ENCODE measurements at places on chromosomes 6 and 20.

DNA sequence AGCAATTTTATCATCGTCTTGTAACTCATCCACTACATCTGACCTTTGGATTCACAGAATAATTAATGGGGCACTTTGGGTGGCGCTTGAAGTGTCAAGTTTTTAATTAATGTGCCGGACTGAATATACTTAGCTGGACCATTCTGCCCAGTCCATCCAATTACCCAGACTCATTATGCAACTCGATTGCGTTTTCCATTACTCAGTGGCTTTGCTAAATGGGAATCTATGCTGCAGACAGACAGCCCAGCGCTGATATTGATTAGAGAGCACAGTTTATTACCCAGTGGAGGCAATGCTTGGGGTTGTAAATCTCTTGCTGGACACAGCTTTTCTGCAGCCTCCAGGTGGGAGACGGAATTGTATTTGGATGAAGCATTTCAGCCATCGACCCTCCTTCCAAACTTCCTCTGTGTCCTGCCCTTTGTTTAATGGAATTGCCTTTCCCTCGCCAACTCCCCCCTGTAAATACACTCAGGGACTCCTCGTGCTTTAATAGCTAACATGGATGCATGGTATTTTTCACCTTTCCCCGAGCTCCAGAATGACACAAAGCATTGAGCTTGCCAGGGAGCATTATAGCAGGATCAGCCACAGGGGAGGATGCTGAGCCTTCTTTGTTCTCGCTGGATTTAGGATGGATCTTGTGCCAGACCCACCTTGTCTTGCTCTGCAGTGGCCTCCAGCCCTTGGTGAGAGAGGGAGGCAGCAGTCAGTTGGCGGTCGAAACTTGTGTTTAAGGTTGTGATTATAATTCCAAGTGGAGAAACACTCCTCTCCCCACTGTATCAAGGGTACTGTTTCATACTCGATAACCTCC is 59.7 kb downstream of the EDN3 start:
- no peak for DNase-seq

DNA sequence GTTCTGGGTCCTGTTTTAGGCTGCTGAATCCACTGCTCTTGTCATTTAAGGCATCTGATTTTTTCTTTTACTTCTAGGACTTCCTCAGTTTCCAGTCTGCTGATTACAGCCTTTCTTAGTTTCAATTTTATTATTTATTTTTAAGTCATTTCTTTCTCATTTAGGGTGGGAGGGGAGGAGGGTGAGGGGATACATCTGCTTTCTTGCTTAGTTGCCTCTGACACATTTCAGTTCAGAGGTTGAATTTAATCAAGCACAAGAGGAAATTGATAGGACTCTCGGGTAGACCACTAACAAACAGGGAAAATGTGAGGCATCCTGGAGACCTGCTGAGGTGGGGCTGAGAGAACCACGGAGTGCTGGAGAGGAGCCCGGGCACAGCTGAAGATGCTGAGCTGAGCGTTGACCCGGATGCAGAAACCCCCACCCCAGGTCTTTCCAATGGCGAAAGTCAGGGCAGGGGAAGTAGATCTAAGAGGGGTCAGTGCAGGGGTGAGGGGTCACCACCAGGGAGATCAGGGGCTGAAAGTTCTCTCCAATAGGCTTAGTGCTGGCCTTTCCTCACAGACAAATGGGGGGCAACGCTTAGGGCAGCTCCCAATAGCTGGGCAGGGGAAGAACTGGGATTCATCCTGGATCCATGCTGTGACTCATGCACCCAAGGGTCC is 7.6 kb upstream of the TREML2 start:
- no peak for DNase-seq

DNA sequence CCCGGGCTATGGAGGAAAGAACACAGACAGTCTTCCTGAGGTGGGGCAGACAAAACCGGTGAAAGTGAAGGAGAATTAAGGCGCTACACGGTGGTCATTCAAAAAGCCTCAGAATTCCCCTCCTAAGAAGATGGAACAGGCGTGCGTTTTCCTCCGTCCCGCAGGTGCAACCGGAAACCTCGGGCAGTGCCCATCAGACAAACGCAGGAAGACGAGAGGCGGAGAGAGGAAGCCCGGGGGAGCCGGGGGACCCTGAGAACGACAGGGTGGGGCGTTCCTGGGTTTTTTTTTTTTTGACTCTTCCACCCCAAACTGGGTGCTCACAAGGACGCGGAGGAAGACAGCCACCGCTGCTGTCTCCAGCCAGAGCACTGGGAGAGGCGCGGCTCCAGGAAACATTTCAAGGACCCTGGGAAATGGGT is 25.4 kb downstream of the TTLL2 start:
- DNase-seq: no peak

DNA sequence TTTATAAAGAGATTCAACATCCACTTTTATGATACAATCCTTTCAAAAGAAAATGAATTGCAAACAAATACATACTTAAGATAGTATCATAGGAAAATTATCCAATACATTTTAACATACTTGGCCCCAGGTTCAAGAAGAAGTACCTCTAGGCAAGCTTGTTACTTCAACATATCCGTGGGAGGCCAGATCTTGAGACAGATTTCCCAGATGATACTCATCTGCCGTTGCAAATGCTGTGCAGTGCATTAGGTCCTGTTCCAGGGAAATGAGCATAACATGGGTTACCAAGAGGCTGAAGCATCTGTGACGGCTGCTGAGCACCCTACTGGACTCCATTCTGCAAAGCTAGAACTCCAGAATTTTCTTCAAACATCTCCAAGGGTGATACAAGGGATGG is 15.6 kb downstream of the RMND1 start:
- DNase-seq: no peak

GRCh38 chr20:41183391-41183790 is 46.0 kb downstream of the PLCG1 start:
- DNase-seq: no peak

DNA sequence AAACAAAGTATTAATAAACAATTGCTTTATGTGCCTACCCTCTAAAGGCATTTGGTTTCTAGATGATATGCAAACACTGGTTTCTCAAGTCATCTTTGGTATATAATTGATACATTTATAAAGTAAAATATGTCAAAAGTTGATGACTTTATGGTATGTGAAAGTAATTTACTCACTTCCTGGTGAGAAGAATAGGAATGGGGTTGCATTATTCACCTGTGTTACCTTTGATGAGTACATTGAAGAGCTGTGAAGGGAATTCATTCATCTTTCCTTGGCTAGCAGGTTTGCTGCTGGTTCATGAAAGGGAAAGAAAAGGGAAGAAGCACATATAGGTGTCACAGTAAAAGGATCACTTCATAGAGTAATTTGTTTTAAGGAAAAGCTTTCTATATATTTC is 20.4 kb downstream of the RNF217 start:
- no peak for DNase-seq

DNA sequence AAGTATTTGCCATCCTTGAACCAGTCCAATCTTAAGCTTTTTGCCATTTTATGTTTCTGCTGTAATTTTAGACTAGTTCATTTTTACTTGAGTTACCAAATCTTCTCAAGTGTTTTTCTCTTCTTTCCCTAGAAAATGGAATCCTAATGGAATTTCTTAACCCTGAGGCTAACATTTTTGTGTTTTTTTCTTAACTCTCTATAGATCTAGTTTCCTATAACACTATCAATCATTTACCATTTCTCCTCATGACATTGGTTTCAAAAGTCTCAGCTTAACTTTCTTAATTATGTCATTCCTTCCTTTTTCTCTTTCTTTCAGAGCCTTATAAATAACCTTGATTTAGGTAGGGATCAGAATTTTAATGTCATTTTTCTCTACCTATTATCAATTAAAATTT is 54.8 kb downstream of the SENP6 start:
- no peak for DNase-seq

DNA sequence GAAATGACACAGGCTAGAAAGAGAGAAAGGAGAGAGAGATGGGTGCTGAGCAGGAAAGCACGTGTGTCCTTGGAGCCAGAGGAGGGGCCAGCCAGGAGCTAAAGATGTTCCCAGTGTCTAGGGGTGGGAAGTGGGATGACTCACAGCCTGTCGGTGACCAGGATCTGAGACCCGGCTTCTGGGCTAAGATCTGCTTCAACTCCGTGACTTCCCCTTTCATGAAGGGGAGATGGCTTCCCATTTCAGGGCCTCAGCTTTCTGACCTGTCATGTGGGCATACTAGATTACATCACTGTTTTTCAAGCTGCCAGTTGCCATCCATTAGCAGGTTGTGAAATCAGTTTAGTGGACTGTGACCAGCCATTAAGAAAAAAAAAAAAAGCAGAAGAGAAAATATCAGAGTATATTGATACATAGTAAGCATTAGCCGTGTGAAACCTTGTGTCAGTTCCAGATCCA is 5.4 kb downstream of the TGM3 start:
- no peak for DNase-seq

- DNase-seq: peak; percentile 36
Observed at GRCh38 chr6:33620158-33620855, 815 bp upstream of the ITPR3 start.

GRCh38 chr6:101883505-101883904 is 490.0 kb downstream of the GRIK2 start:
- no peak for DNase-seq

GRCh38 chr20:5168651-5169396 is 42.0 kb downstream of the CDS2 start:
- DNase-seq: no peak

DNA sequence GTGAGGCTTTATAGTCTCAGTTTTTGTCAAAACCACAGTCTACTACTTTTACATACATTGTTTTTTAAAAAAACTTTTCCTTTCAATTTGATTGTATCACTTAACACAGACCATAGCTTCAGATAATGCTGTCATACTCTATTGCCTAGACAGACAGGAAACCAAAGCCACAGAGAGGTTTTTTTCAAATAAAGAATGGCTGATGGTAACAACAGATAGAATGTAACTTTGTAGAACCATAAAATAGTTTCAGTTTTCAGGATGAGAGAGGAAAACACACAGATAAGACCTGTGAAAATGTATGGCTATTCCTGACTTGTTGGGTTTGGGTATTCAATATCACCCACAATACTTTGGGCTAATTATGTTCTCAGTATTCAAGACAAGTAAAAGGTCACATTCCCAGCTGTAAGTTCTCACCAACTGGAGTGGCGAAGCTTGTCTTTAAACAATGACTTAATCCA is 94.0 kb downstream of the ADGRG6 start:
- peak; percentile 82 for DNase-seq

GRCh38 chr20:61260905-61261304 is 8.8 kb downstream of the CDH4 start:
- no peak for DNase-seq

DNA sequence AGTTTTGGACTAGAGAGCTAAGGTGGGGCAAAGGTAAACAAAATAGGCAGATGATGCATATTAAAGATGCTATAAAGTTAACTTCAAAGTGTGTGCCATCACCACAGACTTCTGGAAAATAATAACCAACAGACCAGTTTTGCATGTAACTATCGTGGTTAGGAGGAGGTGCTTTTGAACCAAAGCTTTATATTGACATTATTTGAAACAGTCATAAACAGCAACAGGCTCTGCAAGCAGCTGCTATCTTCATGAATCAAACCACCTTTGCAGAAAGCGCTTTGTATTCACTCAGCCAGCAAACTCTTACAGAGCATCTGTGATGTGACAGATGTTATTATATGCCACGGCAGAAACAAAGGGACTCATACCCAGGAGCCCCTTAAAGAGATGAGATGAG is 81.9 kb downstream of the CRYBG1 start:
- DNase-seq: no peak

DNA sequence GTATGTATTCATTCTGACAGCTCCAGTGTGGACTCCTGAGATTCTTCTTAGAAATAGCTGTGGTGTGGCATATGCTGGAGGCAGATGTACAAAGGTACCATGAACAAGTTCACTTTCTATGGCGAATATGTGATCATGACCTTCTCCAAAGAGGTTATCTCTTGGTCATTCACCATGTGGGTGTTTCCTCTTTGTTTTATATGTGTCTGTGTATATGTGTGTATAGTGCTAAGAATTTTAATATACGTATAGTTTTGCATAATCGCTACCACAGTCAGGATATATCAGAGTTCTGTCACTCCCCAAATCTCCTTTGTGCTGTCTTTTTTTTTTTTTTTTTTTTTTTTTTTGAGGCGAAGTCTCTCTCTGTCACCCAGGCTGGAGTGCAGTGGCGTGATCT is 47.1 kb downstream of the PHACTR2 start:
- DNase-seq: no peak

GRCh38 chr6:151310279-151310678 is 70.5 kb downstream of the AKAP12 start:
- DNase-seq: no peak
